ENCODE measurements at places on chromosomes 1 and 21.

DNA sequence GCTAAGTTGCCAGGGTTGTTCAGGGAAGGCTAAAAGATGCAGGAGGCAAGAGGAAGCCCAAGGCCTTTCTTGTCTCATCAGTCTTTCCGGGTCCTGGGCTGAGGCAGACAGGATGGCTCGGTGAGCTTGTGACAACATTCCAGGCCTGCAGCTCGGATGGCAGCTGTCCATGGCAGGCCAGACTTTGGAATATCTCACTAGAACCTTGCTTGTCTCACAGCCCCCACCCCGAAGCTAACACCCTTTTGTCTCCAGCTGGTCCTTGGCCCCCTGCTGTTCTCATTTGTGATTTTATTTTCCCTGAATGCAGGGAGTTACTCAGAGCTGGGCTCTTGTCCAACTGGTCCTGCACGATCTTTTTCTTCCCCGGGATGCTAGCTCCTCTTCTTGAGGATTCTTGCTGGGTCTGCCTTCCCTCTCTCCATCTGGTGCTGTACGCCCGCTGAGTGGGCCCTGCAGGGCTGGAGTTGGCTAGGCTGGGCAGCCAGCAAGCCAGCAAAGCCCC lies 477.2 kb upstream of the CAMK1G start:
- peak; percentile 80 for DNase-seq

DNA sequence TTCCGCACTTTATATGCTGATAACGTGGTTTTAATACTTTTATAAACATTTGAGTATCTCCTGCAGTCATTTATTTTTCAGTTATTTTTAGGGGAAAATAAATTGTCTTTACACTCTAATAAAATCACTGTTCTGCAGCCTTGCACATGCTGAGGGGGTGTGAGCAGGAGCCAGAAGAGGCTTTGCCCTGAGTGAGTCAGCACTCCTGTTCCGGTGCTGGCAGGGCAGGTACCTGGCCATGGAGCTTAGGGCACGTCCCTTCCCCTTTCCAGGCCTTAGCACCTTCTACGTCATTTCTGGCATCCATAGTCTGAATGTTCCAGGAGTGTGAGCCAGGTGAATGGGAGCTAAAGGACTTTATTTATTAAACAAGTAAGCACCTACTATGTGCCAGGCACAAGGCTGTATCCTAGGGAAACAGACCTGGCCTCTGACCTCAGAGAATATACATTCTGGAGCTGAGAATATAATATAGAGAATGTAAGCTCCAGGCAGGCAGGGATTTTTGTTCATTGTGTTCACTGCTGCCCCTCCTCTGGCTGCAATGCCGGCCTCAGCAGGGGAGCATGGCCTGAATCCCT lies 402.9 kb downstream of the PTPRU start:
- DNase-seq, result no peak

- no peak for DNase-seq
These were observed 49.9 kb downstream of the LHX9 start for GRCh38 chr1:197967066-197967465.

DNA sequence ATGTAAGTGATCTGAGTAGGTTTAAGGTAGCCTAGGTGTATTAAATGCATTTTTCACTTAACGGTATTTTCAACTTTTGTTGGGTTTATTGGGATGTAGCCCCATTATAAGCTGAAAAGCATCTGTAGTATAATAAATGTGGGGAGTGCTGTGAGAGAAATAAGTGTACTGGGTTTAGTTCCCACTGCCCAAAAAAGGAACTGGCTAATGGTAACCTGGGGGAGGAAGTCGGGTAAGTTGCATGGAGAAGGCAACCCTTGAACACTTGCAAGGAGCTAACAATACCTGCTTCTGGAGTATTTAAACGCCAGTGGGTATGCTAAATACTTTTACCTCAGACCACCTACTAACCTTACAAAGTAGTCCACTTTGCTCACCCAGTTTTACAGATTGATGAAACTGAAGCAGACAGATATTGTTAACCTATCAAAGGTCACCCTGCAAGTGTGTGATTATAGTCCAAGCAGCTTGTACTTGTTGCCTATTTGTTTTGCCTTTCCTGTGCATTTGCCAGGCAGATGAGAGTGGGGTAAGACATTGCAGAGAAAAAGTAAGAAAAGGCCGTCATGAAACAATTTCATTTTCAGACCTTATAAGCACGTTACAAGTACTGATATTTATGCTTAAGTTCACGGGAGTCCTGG lies 7.6 kb upstream of the SHISA4 start:
- DNase-seq, result no peak

DNA sequence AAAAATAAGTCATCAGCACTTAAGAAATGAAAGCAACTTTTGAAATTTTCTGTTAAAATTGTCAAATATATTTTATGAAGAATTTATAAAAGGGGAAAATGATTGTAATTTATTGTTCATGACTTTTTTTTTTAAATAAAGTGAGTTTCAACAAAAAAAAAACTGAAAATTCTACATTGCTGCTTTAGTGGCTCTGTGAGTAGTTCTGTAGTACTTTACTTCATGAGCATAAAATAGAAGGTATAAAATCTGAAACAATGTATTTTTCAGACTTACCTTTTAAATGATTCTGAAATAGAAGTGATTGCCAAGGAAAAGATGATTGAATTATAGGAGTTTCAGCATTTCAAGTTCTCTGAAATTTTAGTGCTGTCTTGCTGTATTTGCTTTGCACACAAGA lies 13.8 kb downstream of the PDIK1L start:
- no peak for DNase-seq
